Activated naive CD4-positive, alpha-beta T cell treated with anti-CD3 and anti-CD28 coated beads, Interleukin-2, amount 50 U/mL, for 72 hours (primary cell): ENCODE measurements at places on chromosomes 7 and 10. TPM values are rescaled to one million over a fixed set of nuclear protein-coding genes. Genes with fewer than 3 reads are reported as not detected.

COX19 gene
- total RNA-seq = 20.7 TPM

LLCFC1 gene
- not detected for total RNA-seq

EBLN1 gene
- total RNA-seq = not detected

NODAL gene
- total RNA-seq = not detected

CD36 gene
- not detected for total RNA-seq

NPTX2 gene
- total RNA-seq = not detected

LEP gene
- total RNA-seq = not detected

STK32C gene
- total RNA-seq = 25.5 TPM

FUOM gene
- total RNA-seq = 24.2 TPM

HOXA6 gene
- total RNA-seq = 0.31 TPM

MICALL2 gene
- 9.1 TPM for total RNA-seq

CEP55 gene
- total RNA-seq = 61.3 TPM

GRID2IP gene
- 0.21 TPM for total RNA-seq

SDK1 gene
- total RNA-seq = 1.3 TPM

AHR gene
- 44.1 TPM for total RNA-seq

TYW1 gene
- 16.1 TPM for total RNA-seq

CAV2 gene
- not detected for total RNA-seq

ASB15 gene
- total RNA-seq = not detected
